ENCODE measurements at places on chromosomes 1 and 21.

GRCh38 chr1:206116191-206116872 lies 856 bp downstream of the AVPR1B start:
- DNase-seq = no peak

GRCh38 chr1:81208441-81208840 lies 592.3 kb upstream of the ADGRL2 start:
- DNase-seq = no peak

GRCh38 chr1:157133426-157133825 lies 4.8 kb downstream of the ETV3 start:
- DNase-seq = no peak

- peak; percentile 54 for DNase-seq
Measured at GRCh38 chr1:23810818-23811540, 10.4 kb upstream of the GALE start.

DNA sequence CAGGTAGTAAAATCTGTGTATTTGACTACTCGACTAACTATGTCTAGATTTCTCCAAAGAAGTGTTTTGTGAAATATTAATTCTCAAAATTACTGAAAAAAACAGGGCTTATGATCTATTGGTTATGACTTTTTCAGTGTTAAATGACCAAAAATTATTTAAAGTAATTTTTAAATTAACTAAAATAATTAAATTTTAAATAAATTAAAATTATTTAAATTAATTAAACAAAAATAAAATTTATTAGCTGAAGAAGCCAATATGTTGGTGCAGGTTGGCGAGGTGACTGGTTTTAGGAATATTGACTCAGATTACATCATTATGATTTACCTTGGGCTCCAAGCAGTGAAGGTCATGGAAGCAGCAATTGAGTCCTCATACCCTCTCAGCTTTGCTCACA lies 483.2 kb downstream of the PTPRC start:
- DNase-seq = no peak

- DNase-seq = peak; percentile 97
Measured at GRCh38 chr1:200738949-200739651, 407 bp downstream of the CAMSAP2 start.

- no peak for DNase-seq
Measured at GRCh38 chr1:205451202-205451601, 4.6 kb downstream of the BLACAT1 start.

DNA sequence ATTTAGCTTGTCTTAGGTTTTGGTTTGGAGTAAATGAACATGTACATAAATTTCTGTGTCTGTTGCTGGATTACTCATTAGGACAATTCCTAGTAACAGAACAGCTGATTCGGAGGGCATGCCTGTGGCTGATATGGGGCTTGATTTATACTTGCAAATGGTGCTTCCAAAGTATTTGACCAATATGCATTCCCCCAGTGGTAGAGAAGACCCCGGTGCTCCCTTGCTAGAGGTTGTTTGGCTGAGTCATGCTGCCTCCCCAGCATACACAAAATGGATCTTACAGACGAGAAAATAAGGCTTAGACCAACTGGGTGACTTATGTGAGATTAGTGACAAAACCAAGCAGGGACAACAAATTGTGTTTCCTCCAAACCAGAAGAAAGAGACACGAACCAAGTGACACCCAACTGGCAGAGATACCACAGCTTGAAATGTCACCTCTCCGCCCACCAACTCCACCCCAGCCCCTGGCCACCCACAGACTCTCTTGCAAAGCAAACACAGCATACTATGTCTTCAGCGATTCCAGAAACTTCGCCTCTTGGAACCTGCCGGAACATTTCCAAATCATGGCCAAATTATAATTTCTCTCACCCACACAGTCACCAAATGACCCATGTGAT lies 75.9 kb upstream of the ETS2 start:
- DNase-seq = no peak

DNA sequence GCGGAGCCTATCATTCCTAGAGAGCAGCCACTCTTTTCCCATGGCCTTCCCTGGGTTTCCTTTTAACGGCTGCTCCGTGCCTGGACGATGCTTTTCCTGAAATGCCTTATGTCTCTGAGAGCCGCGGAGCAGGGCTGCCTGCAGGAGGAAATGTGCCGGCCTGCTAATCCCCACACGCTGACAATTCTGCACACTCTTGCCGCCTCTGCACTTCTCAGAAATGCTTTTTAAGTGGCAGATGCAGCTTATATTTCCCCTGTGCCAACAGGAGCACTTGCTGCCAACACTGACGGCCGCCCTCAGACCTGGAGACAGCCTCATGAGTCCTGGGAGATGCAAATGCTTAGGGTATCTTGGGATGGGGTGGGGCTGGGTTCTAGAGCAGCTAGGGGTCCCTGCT lies 253.2 kb downstream of the GRIK3 start:
- no peak for DNase-seq

DNA sequence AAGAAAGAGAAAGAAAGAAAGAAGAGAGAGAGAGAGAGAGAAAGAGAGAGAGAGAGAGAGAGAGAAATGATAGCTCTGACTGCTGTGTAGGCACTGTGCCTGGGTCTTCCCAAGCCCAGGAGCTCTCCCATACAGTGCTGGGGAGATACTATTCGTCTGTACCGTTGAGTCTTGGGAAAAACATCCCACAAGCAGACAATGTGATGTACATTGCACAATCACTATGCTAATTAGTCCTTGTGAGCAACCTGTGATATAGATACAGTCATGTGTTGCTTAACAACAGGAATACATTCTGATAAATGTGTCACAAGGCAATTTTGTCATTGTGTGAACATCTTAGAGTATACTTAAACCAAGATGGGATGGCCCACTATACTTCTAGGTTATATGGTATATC lies 381.0 kb downstream of the HHAT start:
- DNase-seq = no peak

DNA sequence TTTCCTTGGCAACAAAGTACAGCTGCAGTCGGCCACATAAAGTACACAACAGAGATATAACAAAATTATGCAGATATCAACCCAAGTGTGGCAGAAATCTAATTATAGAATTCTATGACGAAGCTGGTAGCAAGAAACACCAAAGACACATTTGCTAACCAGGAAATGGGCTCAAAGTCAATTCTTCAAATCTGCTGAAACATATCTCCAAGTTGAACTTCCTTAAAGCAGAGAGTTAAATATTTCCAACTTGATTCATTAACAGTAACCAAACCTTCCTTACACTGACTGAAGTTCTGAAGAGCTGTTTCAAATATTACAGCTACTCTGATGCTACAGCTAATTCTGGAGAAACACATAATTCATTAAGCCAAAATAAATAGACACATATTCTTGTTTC lies 67.6 kb upstream of the SDC3 start:
- DNase-seq = peak; percentile 68

DNA sequence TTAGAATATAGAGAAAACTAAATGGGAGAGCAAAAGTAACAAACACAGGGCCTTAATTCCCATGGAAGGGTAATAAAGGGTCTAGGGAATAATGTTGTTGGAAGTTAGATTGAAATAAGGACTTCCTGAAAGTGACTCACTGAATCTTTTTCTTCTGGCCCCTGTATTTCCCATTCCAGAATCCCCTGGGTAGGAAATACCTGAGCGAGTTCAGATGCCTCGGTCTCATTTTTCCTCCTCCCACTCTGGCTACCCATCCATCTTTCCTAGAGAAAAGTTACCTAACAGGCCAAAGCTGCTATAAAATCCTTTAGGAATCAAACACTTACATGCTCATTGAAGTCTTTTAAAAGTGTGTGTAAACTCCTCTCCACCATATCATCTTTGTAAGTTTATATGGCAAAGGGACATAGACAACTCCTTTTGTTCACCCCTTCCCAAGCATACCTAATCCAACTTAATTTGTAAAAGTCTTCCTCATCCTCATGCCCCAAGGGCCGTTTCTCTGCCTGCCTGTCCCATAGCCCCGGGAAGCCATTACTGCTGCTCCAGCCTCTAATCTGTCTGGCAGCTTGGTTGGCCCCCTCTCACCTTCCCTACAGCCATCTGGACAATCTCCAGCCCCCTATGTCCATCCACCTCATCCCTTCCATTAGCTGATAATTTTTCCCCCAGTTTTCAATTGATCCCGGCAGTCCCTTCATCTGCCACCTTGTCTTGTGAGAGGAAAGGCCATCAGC lies 3.3 kb upstream of the MEF2D start:
- no peak for DNase-seq

GRCh38 chr1:7373251-7373650 lies 397.8 kb upstream of the VAMP3 start:
- no peak for DNase-seq

DNA sequence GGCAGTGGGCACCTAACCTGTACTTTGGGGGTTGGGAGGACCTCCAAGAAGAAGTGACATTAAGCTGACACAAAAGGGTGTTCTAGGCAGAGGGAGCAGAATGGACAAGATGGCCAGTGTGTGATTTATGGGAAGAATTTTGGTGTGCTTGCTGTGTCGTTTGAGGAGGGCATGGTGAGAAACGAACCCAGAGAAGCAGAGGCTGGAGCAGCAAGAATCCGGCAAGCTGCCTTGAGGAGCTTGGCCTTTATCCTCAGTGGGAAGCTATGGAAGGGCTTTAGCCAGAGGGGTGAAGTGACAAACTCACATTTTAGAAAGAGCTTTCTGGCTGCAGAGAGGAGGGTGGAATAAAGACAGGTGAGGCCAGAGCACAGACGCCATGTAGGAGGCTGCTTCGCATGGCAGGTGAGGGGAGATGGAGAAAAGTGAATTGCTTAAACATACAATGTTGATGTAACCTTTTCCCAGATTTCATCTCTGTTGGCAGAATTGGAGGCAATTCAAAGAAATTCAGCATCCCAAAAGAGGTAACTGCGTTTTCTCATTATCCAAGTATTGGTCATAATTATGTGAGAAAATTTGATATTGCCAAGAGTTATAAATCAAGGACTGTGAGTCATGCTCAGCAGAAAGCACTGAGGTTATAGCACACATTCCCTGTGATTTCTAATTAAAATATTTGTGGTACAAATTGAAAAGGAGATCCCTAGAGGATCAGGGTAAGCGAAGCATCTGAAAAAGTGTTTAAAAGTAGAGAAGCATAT lies 26.5 kb downstream of the TRIM45 start:
- DNase-seq = no peak

DNA sequence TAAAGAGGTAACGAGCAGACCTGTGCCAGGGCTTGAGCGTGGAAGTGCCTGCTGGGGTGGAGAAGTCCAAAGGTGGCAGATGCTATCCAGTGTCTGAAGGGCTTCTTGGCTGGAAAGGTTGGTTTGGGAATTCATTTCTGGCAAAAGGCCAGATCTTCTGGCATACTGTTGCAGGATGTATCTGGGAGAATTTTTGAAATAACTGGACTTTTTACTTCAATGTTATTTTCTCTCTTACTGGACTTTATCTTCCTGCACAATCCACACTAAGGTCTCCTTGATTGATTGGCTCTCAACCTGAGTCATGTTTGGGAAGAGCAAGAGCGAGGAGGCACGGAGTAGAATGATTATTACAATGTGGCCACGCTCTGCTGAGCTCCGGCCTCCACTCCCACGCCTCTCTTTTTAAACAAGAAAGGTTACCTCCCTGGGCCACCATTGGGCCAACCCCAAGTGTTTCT lies 278.4 kb downstream of the TM2D1 start:
- DNase-seq = no peak

DNA sequence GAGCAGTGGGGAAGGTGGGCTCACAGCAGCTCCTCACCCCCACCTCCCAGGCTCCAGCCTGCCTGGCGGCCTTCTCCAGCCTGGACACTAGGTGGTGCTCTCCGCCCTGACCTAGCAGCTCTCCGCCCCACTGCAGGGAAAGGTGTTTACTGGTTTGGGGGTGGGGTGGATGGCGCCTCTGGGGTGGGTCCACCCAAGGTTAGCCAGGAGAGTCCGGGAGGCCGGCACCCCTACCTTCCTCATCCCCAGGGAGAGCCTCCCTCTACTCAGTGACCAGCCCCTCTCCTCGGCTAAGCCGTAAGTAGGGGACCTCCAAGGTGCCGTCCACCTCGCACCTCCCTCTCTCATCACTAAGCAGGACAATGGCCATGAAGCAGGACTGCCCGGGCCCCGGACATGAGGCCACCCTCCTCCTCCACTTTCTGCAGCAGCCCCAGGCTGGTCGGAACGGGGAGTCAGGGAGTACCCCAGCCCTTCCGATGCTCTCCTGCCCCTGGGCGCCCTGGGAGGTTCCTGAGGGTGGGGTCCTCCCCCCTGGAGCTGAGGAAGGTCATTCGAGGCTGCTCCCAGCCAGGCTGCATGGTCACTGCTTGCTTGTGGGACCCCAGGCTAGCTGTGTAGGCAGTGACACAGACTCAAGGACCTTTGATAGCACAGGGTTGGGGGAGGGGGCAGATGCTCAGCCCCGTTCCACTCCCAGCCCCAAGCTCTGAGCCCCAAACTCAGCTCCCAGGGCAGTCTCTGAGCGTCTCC lies 101.4 kb upstream of the VAMP3 start:
- peak; percentile 96 for DNase-seq

GRCh38 chr1:211705467-211706091 lies 30.2 kb upstream of the NEK2 start:
- DNase-seq = no peak

GRCh38 chr1:26145041-26145959 lies 13.6 kb upstream of the FAM110D start:
- DNase-seq = peak; percentile 84

DNA sequence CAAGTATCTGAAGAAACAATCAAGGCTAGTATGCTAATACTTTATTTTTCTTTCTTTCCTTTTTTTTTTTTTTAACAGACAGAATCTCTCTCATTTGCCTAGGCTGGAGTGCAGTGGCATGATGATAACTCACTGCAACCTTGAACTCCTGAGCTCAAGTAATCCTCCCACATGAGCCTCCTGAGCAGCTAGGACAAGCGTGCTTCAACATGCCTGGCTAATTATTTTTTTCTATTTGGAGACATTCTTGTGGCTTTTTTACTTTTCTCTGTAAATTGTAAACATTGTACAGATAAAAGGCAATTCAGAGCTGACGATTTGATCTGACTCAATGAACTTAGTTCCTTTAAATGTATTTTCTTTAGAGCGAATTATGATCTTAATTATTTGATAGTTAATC lies 41.4 kb downstream of the CCDC18 start:
- no peak for DNase-seq

DNA sequence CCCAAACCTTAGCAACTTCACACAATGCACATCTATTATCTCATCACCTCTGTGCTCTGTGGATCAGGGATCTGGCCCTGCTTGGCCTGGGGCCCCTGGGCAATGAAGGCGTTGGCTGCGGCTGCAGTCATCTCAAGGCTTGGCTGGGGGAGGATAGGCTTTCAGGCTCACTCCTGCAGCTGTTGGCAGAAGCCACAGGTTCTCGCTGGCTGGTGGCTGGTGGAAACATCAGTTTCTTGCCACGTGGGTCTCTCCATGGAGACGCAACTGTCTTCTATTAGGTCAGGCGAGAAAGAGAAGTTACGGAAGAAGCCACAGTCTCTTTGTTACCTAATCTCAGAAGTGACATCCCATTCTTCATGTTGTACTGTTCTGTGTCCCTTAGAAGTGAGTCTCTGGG lies 3.6 kb upstream of the NPPA start:
- no peak for DNase-seq

DNA sequence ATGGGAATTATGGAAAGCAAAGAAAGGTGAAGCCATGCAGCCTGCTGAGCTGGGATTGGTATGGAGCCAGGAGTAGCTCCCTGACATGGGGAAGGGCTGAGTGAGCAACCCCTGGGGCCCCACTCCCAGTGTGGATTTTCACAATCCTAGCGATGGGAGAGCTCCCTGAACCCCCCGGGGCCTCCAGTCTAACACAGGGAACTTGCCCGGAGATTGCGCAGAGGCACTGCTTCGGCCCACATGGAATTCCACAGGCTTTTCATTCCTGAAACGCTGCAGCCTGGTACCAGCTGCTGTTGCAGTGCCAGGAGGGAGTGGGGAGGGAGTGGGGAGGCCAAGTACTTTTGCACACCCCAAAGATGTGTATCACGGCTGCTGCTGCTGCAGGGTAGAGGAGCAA lies 110.4 kb upstream of the C21orf91 start:
- DNase-seq = no peak

All from osteoblast (primary cell).